Stimulated activated CD4-positive, alpha-beta T cell treated with anti-CD3 and anti-CD28 coated beads, Interleukin-4, amount 100 ng/mL, for 24 hours (primary cell): ENCODE measurements at places on chromosomes 11 and 22.

DNA sequence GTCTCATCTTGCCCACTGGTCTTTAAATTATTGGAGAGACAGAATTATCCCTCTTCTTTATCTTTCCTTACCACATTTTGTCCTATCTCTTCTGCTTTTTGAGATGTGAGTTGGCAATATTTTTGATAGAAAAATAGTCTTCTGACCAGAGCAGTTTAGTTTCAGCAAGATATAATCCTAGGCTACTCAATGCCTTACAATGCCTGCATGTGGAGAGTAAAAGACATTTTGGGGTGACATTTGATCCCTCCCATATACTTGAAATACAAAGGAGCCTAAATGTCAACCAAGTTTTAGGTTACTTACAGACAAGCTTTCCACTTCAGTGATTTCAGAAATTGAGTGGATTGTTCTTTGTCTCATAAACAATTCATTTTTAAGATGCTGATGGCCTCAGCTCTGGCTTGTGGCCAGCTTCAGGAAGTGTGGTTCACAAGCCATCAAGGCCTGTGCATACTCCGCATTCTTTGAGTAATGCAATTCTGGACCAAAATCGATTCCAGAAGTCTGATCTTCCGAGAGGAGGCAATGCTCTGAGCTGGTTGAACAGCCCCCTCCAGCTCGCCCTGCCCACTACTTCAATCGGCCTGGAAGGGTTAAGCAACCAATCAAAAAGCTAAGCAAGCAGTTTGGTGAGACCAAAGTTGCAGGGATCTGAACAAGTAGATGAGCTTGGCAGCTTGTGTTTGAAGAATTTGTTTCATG is 274.4 kb downstream of the BLID start:
- DNase-seq: no peak

- DNase-seq: no peak
Observed at GRCh38 chr11:109864834-109865547, 228.2 kb upstream of the ZC3H12C start.

DNA sequence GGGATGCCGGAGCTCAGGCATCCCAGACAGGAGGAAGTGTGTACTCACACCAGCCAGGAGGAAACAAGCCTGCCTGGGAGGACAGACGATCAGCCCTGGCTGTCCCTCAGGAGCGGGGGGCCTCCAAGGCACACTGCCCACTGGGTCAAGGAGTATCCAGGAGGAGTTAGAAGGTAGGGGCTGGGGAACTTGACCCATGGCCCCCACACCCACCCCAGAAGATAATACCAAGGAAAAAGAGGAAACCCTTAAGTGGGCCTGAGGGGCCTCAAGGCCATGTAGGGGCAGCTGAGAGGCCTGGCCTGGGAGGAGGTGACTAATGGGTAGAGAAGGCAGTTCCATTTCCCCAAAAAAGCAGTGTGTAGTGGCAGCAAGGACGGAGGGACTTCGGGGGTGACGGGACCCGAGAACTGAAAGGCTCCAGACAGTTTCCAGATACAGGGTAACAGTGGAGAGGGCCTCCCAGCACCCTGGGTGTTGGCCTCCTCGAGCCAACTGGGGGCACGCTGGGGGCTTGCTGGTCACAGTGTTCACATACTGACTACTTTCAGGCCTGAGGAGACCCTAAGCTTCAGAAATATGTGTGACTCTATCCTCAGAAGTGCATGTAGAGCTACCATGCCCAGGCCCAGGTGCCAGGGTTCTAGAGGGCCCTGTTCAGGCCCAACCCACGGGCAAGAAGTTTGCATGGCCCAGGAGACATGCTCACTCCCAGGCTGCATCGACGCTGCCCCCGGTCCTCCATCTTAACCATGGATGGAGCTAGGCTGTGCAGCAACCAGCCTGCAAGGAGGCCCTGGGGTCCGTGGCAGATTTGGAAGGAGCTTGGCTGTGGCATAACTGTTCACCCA is 75.7 kb upstream of the PITPNB start:
- no peak for DNase-seq

DNA sequence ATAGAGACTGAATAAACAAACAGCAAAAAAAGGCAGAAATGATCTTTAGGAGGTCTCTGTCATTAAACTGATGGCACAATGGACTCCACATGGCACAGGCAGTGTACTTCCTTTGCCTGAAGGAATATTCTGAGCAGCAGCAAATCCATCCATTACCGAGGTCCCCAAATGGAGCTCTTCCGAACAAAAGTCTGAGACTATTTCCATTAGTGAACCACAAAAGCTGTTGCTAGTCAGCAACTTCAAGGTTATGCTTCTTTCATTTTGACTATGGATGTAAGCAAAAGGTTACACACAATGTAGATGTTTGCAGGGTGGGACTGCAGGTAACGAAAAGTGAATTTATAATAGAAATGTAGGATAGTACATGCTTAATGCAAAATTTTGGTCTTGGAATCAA is 14.5 kb downstream of the NARS2 start:
- no peak for DNase-seq

DNA sequence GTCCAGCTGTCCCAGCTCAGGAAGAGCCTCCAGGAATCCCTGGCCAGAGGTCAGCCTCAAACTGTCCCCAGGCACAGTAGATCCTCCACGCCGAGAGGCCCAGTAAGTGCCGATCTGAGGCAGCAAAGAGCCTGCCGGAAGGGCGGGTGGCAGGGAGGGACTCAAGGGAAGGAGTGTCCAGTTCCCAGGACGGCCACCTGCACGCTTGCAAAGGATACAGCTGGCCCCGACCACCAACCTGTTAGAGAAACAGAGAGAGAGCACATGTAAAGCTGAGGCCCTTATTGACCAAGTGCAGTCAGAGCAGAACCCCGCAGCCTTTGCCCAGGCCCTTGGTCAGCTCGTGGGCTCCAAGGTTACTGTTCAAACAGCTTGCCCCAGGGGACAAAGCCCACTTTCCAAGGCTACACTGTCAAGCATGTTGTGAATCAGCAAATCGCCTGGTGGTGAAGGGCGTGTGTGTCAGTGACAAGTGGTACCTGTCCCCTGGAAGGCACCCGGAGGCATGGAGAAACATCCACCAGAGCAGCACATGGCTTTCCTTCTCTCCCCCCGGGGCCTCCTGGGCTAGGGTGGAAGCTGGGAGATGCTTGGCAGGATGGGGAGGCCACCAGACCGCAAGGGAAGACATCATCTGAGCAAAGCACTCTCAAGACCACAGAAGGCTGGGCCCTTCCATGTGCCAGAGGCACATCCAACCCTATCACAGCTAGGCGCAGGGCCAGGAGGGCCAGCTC is 42.6 kb upstream of the COMT start:
- no peak for DNase-seq
